Hematopoietic multipotent progenitor cell treated with erythropoietin and hydrocortisone succinate and interleukin-3 and kit ligand, for 8 days (in vitro differentiated cells): ENCODE measurements at places on chromosomes 5 and 9.

- DNase-seq = no peak
These were observed 174.7 kb upstream of the S1PR3 start for GRCh38 chr9:88816591-88816990.

GRCh38 chr5:166594567-166594966 is 1696.9 kb upstream of the WWC1 start:
- DNase-seq = no peak

- no peak for DNase-seq
These were observed 212.3 kb downstream of the ERCC6L2 start for GRCh38 chr9:96087669-96088299.

DNA sequence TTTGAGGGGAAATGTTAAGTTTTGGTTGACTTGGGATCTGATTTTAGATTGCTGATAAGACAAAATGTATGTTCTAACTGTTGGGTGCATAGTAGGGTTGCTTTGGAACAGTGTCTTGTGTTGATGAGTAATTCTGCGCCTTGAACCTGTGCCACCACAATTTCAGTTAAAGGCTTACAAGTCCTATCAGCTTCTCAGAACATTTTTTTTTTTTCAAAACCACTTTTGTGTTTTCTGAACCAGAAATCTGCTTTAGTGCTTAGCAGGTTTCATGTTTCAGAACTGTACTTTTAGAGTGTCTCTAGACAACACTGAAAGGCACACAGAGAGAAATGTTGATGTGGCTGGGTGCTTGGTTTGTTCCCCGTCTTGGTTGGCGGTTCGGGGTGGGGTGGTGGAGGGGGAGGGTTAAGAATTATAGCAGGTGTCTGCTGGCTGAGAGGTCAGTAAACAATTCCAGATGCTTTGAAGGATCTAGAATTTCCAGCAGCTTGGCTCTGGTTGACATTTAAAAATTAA is 84.6 kb downstream of the ANKRD55 start:
- no peak for DNase-seq

GRCh38 chr5:81140441-81140840 is 92.7 kb upstream of the CKMT2 start:
- no peak for DNase-seq

DNA sequence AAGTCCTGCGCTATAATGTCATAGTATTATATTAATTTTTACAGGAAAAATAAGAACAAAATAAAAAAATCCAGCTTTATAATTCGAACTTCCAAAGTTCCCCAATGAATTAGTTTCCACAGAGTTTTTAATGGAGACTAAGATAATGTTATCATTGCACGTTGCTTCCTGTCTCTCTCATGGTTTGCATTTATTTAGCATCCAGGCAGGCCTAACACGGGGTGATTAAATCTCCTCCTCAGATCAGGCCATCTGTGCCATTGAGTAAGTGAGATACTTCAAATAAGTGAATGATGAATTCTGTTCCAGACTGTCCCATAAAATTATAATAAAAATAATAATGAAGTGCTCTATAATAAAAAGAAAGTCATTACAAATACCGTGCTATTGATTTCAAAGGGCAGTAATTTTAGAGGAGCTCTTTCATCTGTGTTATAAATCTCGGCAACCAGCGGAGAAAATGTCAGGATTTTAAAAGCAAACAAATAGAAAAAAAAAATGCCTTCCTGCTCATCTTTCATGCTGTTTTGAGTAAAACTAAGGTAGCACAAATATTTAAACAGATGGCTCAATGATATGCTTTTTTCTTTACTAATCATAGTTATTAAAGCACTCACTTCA is 570.6 kb upstream of the ZNF608 start:
- DNase-seq = no peak
